ENCODE measurements at places on chromosomes 11 and 22.

DNA sequence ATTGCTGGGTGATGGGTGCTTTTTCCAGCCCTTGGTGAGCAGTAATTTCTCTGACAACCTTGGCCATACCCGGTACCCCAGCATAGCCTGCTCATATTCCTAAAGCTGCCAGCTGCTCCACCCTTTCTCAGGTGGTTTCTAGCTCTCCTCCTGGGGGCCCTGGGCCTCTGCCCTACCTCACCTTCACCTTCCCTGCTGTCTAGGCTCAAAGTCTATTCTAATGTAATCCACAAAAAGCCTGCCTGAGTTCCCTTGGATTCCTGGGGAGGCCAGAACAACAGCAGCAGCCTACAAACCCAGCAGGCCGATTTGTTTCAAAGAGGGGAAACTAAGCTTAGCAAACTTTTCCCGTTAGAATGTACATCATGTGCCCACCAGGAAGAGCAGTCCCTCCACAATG lies 117.6 kb downstream of the DSCAML1 start:
- no peak for DNase-seq

- peak; percentile 6 for DNase-seq
Measured at GRCh38 chr11:1882265-1883238, 9.1 kb downstream of the PRR33 start.

DNA sequence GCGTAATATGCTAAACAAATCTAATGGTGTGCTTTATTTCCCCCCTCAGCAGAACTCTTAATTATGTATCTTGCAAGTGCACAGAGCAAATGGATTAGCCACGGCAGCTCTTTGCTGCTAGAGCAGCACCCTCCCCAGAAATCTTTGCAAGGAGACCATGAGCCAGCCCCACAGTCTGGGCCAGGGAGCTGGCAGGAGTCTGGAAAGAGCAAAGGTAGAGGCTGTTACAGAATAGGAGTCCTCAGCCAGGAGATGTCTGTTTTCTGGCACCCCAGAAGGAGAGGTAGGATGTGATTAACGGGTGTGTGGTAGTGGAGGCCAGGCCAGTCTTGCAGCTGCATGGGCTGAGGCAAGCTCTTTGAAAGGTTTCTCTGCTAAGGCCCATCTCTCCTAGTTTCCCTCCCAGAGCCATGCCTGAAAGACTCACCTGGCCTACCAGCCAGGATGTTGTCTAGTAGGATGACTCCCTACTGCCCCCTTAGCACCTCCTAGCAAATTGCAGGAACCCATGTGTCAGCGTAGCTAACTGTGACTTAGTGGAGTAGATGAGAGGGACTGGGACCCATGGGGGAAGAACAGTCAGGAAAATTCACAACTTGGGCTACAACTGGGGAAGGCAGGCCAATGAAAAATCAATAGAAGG lies 557.2 kb downstream of the BUD13 start:
- DNase-seq, result no peak

- no peak for DNase-seq
Measured at GRCh38 chr22:22802339-22802970, 85.2 kb upstream of the IGLL5 start.

- no peak for DNase-seq
Measured at GRCh38 chr22:50169774-50170341, 673 bp upstream of the PANX2 start.

GRCh38 chr22:25419247-25420113 lies 145.0 kb upstream of the GRK3 start:
- no peak for DNase-seq

DNA sequence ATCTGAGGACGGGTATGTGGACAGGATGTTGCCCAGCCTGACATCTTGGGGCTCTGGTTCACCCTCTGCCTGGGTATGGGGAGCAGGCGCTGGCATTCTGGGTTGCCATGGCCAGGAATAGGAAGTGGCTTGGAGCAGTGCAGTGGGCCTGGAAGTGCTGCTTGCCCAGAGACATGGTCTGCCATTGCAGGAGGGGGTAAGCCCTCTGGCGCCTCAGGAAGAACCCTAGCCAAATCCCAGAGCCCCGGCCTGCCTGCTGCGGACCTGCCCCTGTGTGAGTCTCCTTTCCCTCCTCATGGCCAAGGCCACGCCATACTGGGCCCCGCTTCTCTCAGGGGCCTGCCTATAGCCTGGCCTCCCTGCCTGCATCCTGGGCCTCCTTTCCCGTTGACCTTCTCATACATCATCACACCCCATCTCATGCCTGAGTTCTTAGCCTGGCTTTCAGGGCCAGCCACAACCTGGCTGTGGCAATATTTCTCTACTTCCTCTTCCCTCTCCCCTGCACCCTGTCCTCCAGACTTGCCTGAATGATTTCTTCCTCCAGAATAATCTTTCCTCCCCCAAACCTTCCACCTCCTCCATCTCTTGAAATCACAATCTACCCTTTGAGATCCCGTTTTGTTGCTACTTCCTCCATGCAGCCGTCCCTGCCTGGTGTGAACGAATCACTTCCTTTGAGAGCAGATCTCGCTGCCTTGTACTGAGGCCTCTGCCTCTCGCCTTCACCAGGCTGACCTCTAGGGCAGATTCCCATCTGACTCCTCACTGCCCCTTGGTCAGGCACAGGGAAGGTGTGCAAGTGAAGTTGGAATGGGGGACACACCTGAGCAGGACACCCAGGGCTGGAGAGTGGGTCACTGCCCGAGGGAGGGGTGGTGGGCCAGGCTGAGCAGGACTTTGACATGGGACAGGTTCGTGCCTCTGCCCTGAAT lies 5.2 kb downstream of the CAPN5 start:
- DNase-seq, result no peak

GRCh38 chr11:14323118-14323676 lies 35.8 kb downstream of the RRAS2 start:
- no peak for DNase-seq

DNA sequence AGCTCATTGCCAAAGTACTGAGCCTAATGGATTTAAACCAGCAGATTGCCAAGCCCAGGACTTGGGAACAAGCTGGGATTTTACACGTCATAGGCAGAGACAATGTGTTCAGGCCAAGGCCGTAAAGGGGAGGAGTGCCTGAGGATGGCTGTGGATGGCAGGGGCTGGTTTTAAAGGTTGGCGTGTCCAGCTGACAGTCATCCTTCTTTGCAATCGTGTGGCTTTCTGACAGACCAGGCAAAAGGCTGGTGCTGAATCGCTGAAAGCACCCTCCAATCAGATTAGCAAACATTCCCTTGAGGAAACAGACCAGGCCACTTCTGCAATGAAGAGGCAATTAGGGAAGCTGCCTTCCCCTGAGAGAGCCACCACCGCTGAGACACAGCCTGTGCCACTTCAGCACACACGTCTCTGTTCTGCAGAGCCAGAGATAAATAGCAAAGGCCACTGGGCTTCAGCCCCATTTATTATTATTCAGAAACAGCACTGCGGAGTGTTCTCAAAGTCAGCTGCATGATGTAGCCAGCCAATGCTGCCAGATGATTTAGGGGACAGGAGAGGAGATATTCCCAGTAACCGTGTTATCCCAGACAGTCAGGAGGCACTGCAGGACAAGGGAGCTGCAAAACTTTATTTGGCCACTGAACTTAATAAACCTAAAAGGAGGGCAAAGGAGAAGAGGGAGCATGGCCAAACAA lies 54.2 kb upstream of the CSNK2A3 start:
- no peak for DNase-seq

GRCh38 chr11:134939031-134939430 lies 527.0 kb upstream of the B3GAT1 start:
- DNase-seq, result no peak

DNA sequence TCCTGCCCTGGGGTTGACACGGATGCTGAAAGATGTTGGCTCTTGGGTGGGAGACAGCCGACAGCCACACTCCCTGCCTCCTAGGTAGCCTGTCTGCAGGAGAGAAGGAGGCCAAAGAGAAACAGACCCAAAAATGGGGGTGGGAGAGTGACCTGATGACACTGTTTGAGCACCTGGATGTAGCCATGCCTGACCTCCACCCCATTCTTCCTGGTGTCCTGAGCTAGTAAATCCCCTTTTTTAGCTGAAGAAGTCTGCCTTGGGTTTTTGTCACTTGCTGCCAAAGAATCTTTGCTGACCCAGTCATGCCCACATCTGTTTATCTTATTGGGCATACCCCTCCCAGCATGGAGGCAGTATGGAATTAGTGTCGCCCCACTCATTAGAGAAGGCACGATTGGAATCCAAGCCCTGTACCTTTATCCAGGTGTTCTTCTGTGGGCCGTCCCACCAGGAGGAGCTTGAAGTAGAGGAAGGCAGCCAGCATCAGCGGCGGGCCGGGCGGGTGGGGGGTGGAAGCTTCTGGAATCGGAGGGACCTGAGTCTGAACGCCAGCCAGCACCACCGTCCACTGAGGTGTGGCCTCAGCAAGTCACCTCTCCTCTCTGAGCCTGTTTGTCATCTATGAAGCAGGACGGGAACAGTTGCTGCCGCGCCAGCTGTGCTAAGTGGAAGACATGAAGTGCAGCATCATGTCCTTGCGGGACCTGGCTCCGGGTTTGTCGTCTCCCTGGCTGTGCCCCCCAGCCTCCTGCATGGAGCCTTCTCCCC lies 37.8 kb downstream of the IGHMBP2 start:
- DNase-seq, result no peak

DNA sequence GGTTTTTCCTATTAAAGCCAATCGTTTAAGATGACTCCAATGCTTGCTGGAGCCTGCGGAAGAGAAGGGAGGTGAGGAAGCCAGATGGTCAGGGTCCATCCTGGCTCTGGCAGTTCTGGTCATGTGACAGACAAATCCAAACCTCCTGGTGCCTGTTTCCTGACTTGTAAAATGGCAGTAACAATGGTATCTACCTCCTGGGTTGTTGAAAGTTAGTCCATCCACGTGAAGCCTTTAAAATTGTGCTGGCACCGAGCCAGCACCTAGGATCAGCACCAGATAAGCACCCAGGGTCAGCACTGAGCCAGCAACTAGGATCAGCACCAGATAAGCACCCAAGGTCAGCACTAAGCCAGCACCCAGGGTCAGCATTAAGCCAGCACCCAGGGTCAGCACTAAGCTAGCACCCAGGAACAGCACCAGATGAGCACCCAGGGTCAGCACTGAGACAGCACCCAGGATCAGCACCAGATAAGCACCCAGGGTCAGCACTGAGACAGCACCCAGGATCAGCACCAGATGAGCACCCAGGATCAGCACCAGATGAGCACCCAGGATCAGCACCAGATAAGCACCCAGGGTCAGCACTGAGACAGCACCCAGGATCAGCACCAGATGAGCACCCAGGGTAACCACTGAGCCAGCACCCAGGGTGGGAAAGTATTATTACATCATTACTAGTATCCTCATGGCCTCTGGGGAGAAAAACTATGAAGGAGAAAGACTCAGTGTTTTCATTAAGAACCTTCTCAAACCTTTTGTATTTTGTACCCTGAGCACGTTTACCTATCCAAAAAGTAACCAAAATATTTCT lies 17.2 kb downstream of the KIAA0930 start:
- DNase-seq, result no peak

GRCh38 chr11:72267956-72268617 lies 24.1 kb upstream of the PHOX2A start:
- no peak for DNase-seq

- no peak for DNase-seq
Measured at GRCh38 chr22:40320687-40321086, 25.6 kb upstream of the ADSL start.

GRCh38 chr11:95554911-95555310 lies 234.7 kb downstream of the FAM76B start:
- no peak for DNase-seq

DNA sequence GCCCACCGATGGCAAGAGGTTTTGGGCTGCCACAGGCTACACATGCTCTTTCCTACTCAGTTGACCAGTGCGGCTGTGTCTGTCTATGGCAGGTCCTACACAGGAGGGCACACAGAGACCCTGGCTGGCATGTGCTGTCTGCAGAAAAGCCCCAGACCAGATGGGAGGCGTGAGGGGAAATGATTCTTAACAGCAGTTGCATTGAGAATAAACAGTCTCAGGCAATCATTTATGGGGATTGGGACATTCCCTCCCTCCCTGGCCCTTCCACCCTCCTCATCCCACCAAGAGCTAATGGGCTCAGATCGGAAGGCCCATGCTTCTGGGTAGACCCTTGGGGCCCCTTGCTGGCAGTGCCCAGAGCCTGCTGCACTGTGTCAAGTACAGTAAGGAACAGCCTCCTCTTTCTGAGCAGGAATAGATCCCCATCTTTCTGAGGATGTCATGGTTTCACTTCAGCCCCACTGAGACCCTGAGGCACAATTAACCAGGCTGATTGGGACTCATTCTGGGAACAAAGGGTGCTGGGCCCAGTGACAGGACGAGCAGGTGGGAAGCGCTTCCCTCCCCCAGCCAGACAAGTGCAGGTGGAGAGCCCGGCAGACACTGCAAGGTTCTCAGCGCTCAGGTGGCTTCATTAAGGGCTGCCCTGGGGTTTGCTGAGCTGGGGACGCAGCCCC lies 28.3 kb downstream of the TSPAN18 start:
- no peak for DNase-seq

DNA sequence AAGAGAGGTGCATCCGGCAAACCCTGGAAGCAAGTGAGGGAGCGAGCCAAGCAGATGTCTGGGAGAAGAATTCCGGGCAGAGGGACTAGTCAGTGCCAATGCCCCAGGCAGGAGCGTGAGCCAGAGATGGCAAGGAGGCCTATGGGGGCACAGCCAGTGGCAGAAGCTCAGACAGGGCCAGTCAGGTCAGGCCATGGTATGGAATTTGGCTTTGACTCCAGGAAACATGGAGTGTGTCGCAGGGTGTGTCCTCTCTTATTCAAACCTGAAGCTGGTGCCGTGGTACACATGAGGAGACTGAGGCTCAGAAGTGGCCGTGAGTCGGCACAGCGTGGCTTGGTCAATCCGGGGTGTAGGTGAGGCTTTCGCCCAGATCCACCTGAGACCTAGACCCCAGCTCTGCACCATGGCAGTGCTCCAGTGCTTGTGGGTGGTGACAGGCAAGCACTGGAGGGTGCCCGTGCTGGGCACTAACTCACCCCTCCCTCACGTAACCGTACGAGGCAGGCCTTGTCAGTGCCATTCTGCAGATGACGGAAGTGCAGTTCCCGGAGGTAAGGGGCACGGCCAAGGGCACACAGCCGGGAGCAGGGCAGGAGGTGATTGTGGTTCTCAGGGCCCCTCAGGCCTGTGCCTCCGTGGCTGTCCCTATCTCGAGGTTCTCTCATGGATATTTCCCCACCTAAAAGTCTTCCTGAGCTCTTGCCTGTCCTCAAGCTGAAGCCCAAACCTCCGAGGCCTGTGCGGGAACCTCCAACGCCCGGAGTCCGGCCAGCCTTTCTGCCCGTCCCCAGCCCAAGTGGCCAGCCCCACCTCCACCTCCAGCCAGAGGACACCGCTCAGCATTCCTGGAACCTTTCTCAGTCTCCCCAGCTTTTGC lies 10.6 kb upstream of the SPI1 start:
- DNase-seq, result no peak

- DNase-seq, result no peak
Measured at GRCh38 chr11:74460481-74461154, 6.7 kb downstream of the KCNE3 start.

DNA sequence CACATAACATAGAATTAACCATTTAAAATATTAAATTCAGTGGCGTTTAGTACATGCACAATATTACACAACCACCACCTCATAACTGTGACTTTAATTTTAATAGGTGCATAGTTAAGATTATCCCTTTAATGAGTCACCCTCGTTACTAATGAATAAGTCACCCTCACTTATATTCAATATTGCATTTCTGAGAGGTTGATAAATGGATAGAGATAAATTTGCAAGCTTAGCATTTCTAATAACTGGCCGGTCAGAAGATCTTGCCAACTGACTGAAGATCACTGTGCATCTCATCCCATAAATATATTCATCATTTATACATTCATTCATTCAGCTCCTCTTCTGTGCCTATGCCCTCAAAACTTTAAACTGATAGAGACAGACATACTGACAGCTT lies 243.7 kb downstream of the TTC28 start:
- DNase-seq, result no peak
